CD4-positive, alpha-beta T cell (primary cell): ENCODE measurements at places on chromosomes 2 and 18.
A peak's percentile ranks its signal among the peaks of the same experiment; 100 is the strongest.

DNA sequence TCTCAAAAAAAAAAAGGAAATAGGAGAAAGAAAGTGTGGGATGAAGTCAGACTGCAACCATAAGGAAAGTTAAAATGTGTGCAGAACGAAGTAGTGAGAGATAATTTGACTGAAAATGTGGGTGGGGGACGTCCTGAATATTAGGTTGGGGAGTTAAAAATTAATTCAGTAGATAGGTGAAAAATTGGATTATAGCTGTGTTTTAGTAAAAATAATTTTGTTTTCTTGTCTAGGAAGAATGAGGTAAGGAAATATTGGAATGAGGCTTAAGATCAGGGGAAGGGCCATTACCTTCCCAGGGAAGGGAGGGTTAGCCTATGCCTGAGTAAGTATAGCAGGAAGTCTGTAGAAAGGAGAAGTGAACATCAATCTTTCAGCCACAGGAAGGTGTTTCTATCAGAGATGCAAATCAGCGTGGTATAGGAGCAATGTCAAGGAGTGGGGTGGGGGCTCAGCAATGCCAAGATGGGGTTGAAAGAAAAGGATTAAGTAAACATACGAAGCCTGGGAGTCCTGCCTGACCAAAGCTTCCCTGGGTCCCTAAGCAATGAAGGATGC, 250.9 kb downstream of the PIEZO2 start:
- H3K36me3 ChIP-seq: no peaks in the 10 kb centered on the region
- H3K4me3 ChIP-seq: no peak overlapping the region
- H3K4me1 ChIP-seq: no peaks in the 10 kb centered on the region
- DNase-seq: no peak

- H3K4me3 ChIP-seq: no peak overlapping the region
- H3K36me3 ChIP-seq: no peaks in the 10 kb centered on the region
- no peak overlapping the region for H3K27ac ChIP-seq
- no peaks in the 10 kb centered on the region for H3K4me1 ChIP-seq
- no peak for DNase-seq
Observed at GRCh38 chr2:20196053-20196656, 28.8 kb downstream of the SDC1 start.

GRCh38 chr18:71116535-71116934, 827.7 kb downstream of the SOCS6 start:
- no peak overlapping the region for H3K4me3 ChIP-seq
- no peak overlapping the region for H3K27ac ChIP-seq
- no peak for DNase-seq
- no peaks in the 10 kb centered on the region for H3K27me3 ChIP-seq
- no peaks in the 10 kb centered on the region for H3K4me1 ChIP-seq
- no peaks in the 10 kb centered on the region for H3K36me3 ChIP-seq

- peaks cover 4% of the 10 kb centered on the region for H3K36me3 ChIP-seq
- peaks cover 23% of the 10 kb centered on the region for H3K4me1 ChIP-seq
- H3K27ac ChIP-seq: peak overlapping the region; percentile 83
- H3K4me3 ChIP-seq: peak overlapping the region; percentile 90
Observed at GRCh38 chr2:208266553-208266893, 468 bp downstream of the PIKFYVE start.

DNA sequence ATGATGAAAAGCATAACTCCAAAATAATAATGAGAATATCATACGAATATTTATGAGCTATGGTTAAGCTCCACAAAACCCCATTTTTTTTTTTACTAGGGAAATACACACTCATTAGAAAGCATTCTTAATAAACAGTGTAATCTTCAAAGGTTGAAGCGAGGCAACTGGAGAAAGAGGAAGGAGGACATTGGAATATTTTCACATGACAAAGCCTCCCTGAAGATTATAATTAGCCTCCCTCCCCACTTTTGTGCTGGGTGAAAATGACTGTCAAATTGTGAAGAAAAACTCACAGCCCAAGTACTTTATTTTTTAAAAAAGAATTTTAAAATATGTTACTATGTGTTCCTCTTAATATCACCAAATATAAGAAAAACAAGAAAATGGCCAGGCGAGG, 64.1 kb upstream of the NFU1 start:
- H3K4me3 ChIP-seq: no peak overlapping the region

DNA sequence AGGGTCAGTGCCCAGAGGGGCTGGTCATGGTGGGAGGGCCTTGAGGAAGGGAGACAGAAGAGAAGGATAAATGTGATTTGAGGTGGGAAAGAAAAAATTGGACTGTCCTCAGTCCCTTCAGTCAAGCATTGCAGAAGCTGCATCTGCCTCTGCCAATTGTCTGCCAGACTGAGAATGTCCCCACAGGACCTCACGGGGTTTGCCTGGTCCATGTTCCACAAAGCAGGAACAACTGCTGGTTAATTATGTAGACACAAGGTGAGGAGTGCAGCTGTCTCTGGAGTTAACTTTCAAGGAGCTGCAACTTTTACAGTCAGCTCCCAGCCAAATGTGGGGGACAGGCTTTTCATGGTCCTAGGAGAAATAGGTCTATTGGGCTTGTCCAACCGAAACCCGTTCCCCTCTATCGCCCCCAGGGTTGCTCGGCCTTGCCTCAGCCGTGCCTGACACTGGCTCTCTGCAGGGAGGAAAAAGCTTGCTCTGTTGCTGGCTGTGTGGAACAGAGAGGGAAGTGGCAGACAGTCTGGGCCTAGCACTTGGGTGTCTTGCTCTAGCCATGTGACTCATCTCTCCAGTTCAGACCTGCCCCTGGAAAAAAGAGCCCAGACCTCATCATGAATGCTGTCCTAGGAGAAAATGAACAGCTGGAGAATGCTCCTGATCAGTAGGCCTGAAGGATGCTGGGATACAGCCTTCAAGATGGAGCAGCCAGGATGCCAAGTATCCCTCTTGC, 31.1 kb upstream of the PAX8 start:
- H3K4me1 ChIP-seq: no peaks in the 10 kb centered on the region
- no peaks in the 10 kb centered on the region for H3K27me3 ChIP-seq
- H3K4me3 ChIP-seq: no peak overlapping the region
- H3K36me3 ChIP-seq: no peaks in the 10 kb centered on the region
- DNase-seq: no peak
- no peak overlapping the region for H3K27ac ChIP-seq

GRCh38 chr2:46181789-46182530, 115.2 kb upstream of the EPAS1 start:
- peaks cover 9% of the 10 kb centered on the region for H3K4me1 ChIP-seq
- no peak overlapping the region for H3K4me3 ChIP-seq
- no peaks in the 10 kb centered on the region for H3K36me3 ChIP-seq
- H3K27ac ChIP-seq: no peak overlapping the region
- DNase-seq: no peak

- no peaks in the 10 kb centered on the region for H3K4me1 ChIP-seq
- no peaks in the 10 kb centered on the region for H3K36me3 ChIP-seq
- H3K27me3 ChIP-seq: no peaks in the 10 kb centered on the region
- no peak for DNase-seq
- no peak overlapping the region for H3K27ac ChIP-seq
Observed at GRCh38 chr2:180955101-180955500, 25.3 kb upstream of the UBE2E3 start.

GRCh38 chr2:198371921-198372543, 567.6 kb downstream of the PLCL1 start:
- H3K27me3 ChIP-seq: peaks cover 3% of the 10 kb centered on the region
- H3K4me3 ChIP-seq: peak overlapping the region; percentile 5
- no peak overlapping the region for H3K27ac ChIP-seq
- H3K36me3 ChIP-seq: no peaks in the 10 kb centered on the region
- DNase-seq: no peak
- H3K4me1 ChIP-seq: peaks cover 3% of the 10 kb centered on the region

DNA sequence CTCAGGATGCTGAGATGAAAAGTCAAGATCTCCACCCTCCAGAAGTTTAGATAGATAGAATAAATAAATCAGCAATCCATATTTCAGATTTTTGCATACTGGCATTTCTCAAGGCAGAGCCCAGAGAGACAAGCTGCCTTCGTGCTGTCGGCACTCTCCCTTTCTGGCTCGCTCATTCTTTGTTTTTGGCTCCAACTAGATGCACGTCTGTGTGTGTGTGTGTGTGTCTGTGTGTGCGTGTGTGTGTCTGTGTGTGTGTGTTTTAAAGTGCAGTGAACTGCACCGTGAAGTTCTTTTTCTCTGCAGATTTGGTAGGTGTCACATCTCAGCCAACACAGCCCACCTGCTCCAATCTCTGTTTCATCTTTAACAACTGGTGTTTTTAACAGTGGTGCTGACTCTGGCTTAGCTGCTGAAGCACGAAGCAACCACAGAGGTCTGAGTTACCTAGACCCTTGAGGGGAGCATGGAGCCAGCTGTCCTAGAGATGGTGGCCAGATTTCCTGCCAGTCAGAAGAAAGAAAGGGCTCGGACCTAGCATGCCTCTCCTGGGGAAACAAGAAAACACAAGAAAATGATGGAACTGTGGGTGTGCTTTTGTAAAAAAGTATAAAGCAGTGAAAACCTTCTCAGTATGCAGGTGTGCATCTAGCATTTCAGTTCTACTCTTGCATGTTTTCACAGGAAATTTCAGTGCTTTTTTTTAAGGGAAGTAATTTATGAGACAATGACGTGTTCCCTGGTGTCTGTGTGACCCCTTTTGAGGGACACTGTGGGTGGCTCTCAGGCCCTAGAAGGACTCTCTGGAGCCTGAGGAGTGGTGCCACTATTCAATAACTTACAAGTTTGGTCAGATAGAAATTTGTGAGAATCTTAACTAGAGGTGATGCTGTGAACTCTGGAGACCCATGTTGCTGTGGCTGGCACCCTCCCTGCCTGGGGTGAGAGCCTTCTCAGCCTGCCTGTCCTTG, 364.3 kb downstream of the RNF144A start:
- no peak overlapping the region for H3K4me3 ChIP-seq
- H3K36me3 ChIP-seq: no peaks in the 10 kb centered on the region
- DNase-seq: no peak
- H3K27me3 ChIP-seq: no peaks in the 10 kb centered on the region
- H3K27ac ChIP-seq: no peak overlapping the region

DNA sequence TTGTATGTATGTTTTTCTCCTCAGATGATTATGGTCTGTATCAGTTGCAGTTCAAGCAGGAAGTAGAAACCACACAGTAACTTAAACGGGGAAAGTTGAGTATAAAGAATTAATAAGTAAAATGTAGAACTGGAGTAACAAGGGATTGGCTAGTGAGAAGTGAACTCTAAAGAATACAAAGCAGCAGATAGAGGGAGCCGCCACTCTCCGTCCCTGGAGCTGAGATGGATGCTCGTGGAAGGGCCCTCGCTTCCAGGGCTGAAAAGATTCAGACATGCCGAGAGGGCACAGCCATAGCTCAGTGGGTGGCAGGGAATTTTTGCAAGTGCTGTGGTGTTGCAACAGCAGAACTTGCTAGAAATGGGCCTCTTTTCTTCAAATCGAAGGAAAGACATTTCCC, 155.8 kb downstream of the COL6A3 start:
- peaks cover 4% of the 10 kb centered on the region for H3K27me3 ChIP-seq
- no peaks in the 10 kb centered on the region for H3K4me1 ChIP-seq
- DNase-seq: no peak
- H3K4me3 ChIP-seq: no peak overlapping the region
- H3K27ac ChIP-seq: no peak overlapping the region
- H3K36me3 ChIP-seq: no peaks in the 10 kb centered on the region

DNA sequence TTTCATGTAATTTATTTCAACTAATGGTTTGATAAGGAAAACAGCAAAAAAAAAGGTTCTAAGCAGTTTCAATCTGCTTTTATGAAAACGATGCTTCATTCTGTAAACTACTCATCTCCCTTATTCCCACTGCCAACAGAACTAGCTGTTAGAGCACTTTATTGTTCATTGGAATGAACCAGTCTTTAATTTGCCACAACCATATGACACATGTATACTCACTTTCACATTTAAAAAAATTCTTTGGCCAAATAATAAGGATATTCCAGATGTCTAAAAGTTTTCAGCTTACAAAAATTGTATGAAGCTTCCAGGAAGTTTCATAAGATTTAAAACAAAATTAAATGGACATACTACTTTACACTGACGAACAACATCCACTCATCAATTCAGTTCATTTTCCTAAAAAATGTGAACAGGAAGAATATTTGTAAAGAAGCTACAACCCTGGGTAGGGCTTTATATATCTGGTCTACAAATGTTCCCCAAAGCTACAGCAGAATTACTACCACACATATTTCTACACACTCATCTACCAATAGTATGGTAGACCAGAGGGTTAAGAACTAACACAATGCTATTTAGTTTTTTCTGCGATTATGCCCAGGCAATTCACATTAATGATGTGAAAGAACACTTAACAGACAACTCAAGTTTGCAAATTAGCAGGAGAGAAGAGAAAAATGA, 37.7 kb downstream of the ZNF521 start:
- no peaks in the 10 kb centered on the region for H3K36me3 ChIP-seq
- no peaks in the 10 kb centered on the region for H3K4me1 ChIP-seq
- H3K4me3 ChIP-seq: no peak overlapping the region

GRCh38 chr2:74471332-74472065, 981 bp downstream of the MRPL53 start:
- H3K4me3 ChIP-seq: peak overlapping the region; percentile 80
- peaks cover 30% of the 10 kb centered on the region for H3K4me1 ChIP-seq
- no peaks in the 10 kb centered on the region for H3K27me3 ChIP-seq
- H3K36me3 ChIP-seq: peaks cover 19% of the 10 kb centered on the region
- peak overlapping the region; percentile 91 for H3K27ac ChIP-seq

DNA sequence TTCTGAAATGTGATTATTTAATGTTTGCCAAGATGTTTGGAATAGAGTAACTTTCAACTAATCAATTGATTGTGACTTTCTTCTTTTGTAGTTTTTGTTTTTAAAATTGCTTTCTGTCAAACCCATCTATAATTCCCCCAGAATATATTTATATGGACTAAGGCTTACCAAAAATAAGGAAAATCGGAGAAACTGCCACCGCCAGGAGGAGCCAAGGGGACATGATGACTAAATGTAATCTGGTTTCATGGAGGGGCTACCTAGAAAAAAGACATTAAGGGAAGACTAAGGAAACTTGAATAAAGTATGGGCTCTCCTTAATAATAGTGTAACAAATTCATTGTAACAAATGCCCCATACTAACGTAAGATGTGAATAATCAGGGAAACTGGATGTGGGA, 19.5 kb downstream of the BOLA3 start:
- no peaks in the 10 kb centered on the region for H3K36me3 ChIP-seq
- no peaks in the 10 kb centered on the region for H3K4me1 ChIP-seq
- DNase-seq: no peak
- H3K4me3 ChIP-seq: no peak overlapping the region
- H3K27ac ChIP-seq: no peak overlapping the region
- peaks cover 3% of the 10 kb centered on the region for H3K27me3 ChIP-seq

- H3K4me3 ChIP-seq: no peak overlapping the region
- no peaks in the 10 kb centered on the region for H3K4me1 ChIP-seq
- H3K27ac ChIP-seq: no peak overlapping the region
- no peaks in the 10 kb centered on the region for H3K36me3 ChIP-seq
- H3K27me3 ChIP-seq: peaks cover 10% of the 10 kb centered on the region
- DNase-seq: no peak
Observed at GRCh38 chr2:236307641-236308040, 43.4 kb upstream of the ASB18 start.

DNA sequence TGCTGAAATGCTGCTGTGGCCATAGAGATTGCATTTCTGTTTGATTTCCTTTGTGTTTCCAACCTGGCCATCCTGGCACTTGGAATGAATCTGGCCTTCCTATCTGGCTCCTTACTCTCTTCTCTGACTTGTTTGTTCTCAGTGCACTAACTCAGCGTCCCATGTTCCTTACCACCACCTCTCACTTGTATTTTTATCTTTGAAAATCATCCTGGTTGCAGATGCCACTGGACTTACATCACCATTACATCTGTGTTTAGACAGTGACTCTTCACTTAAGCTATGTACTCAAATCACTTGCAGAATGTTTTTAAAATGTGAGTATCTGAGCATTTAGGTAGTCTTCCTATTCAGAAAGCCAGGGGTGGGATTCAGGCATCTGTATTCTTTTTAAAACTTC, 239.5 kb downstream of the WDR7 start:
- H3K4me1 ChIP-seq: no peaks in the 10 kb centered on the region
- DNase-seq: no peak
- no peak overlapping the region for H3K4me3 ChIP-seq
- no peak overlapping the region for H3K27ac ChIP-seq
